Upper lobe of right lung (tissue), 1 donor: ENCODE measurements at places on chromosomes 4 and X. TPM values are rescaled to one million over a fixed set of nuclear protein-coding genes. Genes with fewer than 3 reads are reported as not detected.

GRCh38 chr4:86579941-86580340 lies 14.2 kb upstream of the PTPN13 start:
- DNase-seq = no peak
- no peaks in the 10 kb centered on the region for H3K36me3 ChIP-seq
- no peak overlapping the region for H3K27ac ChIP-seq
- H3K4me1 ChIP-seq = no peaks in the 10 kb centered on the region

DNA sequence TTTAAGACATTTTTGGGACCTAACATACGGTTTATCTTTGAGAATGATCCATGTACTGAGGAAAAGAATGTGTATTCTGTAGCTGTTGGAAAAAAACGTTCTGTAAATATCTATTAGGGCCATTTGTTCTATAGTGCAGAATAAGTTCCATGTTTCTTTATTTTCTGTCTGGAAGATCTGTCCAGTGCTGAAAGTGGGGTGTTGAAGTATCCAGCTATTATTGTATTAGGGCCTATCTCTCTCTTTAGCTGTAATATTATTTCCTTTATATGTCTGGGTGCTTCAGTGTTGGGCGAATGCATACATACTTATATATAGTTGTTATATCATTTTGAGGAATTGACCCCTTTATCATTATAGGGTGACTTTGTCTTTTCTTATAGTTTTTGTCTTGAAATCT lies 24.7 kb downstream of the MAGEC1 start:
- H3K27ac ChIP-seq = no peak overlapping the region
- no peaks in the 10 kb centered on the region for H3K27me3 ChIP-seq
- no peak overlapping the region for H3K4me3 ChIP-seq
- H3K36me3 ChIP-seq = no peaks in the 10 kb centered on the region
- no peaks in the 10 kb centered on the region for H3K4me1 ChIP-seq

GRCh38 chr4:649751-650310 lies 24.2 kb downstream of the ATP5ME start:
- H3K36me3 ChIP-seq = no peaks in the 10 kb centered on the region
- peaks cover 24% of the 10 kb centered on the region for H3K27me3 ChIP-seq
- DNase-seq = no peak

- H3K27ac ChIP-seq = no peak overlapping the region
- no peak overlapping the region for H3K4me3 ChIP-seq
- H3K36me3 ChIP-seq = no peaks in the 10 kb centered on the region
- no peak for DNase-seq
- no peaks in the 10 kb centered on the region for H3K4me1 ChIP-seq
These were observed 1263.6 kb upstream of the ADGRL3 start for GRCh38 chr4:59936566-59936965.

- no peak overlapping the region for H3K4me3 ChIP-seq
- no peaks in the 10 kb centered on the region for H3K4me1 ChIP-seq
- H3K27me3 ChIP-seq = no peaks in the 10 kb centered on the region
- H3K36me3 ChIP-seq = no peaks in the 10 kb centered on the region
- no peak for DNase-seq
These were observed 274.7 kb downstream of the CFAP299 start for GRCh38 chr4:80610199-80610598.

- H3K27ac ChIP-seq = no peak overlapping the region
- no peaks in the 10 kb centered on the region for H3K36me3 ChIP-seq
- H3K4me3 ChIP-seq = no peak overlapping the region
- DNase-seq = no peak
- H3K27me3 ChIP-seq = no peaks in the 10 kb centered on the region
These were observed 1639.2 kb upstream of the PABPC4L start for GRCh38 chr4:135840781-135841180.

GRCh38 chr4:41534404-41534803 lies 3.6 kb upstream of the LIMCH1 start:
- H3K4me1 ChIP-seq = peaks cover 39% of the 10 kb centered on the region
- H3K27me3 ChIP-seq = no peaks in the 10 kb centered on the region
- DNase-seq = no peak
- H3K36me3 ChIP-seq = no peaks in the 10 kb centered on the region
- H3K4me3 ChIP-seq = no peak overlapping the region

DNA sequence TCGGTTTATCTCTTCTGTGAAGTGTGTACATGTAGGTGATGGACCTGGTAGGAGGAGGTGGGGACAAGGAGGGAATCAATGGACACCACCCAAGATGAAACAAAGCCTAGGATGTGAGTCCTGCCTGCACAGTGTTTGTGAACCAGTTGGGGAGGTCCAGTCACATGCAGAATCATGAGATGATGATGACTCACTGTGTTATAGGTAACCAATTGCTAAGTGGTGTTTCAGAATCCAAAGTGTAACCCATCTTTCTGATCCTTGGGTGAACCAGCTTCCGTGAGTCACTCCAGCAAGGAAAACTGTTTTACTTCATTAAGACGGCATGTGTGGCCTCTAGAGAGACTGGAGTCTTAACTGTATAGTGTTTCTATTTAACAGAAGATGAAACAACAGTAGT lies 57.9 kb upstream of the HPF1 start:
- no peak overlapping the region for H3K27ac ChIP-seq
- no peaks in the 10 kb centered on the region for H3K4me1 ChIP-seq
- no peaks in the 10 kb centered on the region for H3K27me3 ChIP-seq

GRCh38 chrX:13780868-13781427 lies 35.9 kb downstream of the GPM6B start:
- DNase-seq = no peak
- H3K27me3 ChIP-seq = no peaks in the 10 kb centered on the region
- no peak overlapping the region for H3K4me3 ChIP-seq
- H3K36me3 ChIP-seq = peaks cover 5% of the 10 kb centered on the region

GRCh38 chr4:72886602-72887001 lies 182.9 kb downstream of the COX18 start:
- H3K36me3 ChIP-seq = no peaks in the 10 kb centered on the region
- no peaks in the 10 kb centered on the region for H3K4me1 ChIP-seq
- H3K27ac ChIP-seq = no peak overlapping the region

DNA sequence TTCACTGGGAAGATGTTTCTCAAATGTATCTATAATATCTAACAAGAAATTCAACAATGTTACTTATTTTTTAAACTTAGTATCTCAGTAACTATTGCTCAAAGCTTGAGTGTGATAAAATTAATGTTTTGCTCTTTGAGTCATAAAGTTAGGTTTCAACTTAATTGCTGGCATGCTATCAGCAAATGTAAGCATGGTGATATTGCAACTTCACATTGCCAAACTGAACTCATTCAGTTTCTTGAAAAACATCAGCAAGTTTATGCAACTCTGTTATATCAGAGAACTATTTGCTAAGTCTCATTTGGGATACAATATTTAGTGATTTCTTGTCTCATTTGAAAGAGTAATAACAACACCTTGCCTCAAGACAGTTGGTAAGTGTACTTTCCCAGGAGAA lies 91.2 kb upstream of the KLF3 start:
- no peak overlapping the region for H3K27ac ChIP-seq
- no peak for DNase-seq
- no peaks in the 10 kb centered on the region for H3K36me3 ChIP-seq
- no peaks in the 10 kb centered on the region for H3K27me3 ChIP-seq
- H3K4me1 ChIP-seq = no peaks in the 10 kb centered on the region
- H3K4me3 ChIP-seq = no peak overlapping the region

GRCh38 chr4:177323416-177323815 lies 13.7 kb downstream of the NEIL3 start:
- H3K36me3 ChIP-seq = no peaks in the 10 kb centered on the region
- no peak for DNase-seq
- no peaks in the 10 kb centered on the region for H3K4me1 ChIP-seq
- H3K27ac ChIP-seq = no peak overlapping the region

GRCh38 chrX:107493141-107493540 lies 43.7 kb downstream of the FRMPD3 start:
- DNase-seq = no peak
- no peaks in the 10 kb centered on the region for H3K4me1 ChIP-seq
- H3K4me3 ChIP-seq = no peak overlapping the region

DNA sequence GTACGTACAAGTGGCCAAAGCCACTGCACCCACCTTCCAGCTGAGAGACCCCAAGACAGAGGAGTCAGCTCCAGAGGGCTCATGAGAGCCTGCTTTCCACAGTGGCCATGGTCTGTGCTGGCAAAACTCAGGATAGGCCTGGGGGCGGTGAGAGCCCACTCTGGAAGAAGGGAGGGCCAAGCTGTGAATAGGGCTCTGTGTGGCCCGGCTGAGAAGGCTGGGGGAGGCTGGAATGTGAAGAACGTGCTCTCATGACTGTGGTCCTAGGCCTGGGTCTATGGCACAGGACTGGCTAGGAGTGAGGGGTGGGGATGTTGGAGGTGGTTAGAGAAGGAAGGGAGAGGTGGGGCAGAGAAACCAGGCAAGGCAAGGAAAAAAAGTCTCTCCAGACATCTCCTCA lies 13.3 kb downstream of the STARD8 start:
- no peaks in the 10 kb centered on the region for H3K4me1 ChIP-seq
- no peak for DNase-seq
- no peak overlapping the region for H3K27ac ChIP-seq

GRCh38 chrX:122945328-122945727 lies 238.8 kb upstream of the GRIA3 start:
- DNase-seq = no peak
- H3K27ac ChIP-seq = no peak overlapping the region
- H3K27me3 ChIP-seq = no peaks in the 10 kb centered on the region
- no peaks in the 10 kb centered on the region for H3K36me3 ChIP-seq
- H3K4me3 ChIP-seq = no peak overlapping the region

- no peak overlapping the region for H3K27ac ChIP-seq
- H3K4me3 ChIP-seq = no peak overlapping the region
- peaks cover 13% of the 10 kb centered on the region for H3K27me3 ChIP-seq
- DNase-seq = peak; percentile 52
- H3K36me3 ChIP-seq = no peaks in the 10 kb centered on the region
These were observed 110.7 kb upstream of the PPP2R3B start for GRCh38 chrX:497186-498014.

GRCh38 chr4:118175506-118175905 lies 141.2 kb downstream of the NDST3 start:
- no peak overlapping the region for H3K4me3 ChIP-seq
- H3K36me3 ChIP-seq = no peaks in the 10 kb centered on the region
- DNase-seq = no peak
- H3K4me1 ChIP-seq = no peaks in the 10 kb centered on the region
- H3K27me3 ChIP-seq = no peaks in the 10 kb centered on the region

DNA sequence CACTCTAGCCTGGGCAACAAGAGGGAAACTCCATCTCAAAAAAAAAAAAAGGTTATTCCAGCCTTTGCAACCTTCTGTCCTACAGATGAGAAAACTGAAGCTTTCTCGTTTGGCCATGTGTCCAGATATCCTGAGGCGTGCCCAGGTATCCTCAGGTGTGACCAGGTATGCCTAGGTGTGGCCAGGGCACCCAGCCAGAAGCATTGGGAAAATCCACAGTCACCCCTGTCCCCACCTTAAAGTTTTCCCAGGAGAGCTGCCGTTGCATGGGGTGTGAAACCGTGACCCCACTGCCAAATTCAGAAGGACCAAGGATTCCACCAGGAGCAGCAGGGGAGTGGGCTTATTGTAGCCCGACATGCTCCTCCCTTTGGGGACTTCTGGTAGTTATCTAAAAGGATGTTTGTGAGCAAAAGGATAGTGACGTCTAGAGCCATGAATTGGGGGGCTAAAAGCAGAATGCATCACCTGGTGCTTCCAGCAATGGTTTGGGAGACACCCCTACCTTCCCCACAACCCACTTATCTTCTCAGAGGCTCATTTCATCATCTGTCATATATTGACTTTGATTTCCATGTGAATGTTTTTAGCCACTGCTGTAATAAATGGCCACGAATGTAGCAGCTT lies 4.0 kb upstream of the DHRSX start:
- peaks cover 1% of the 10 kb centered on the region for H3K4me1 ChIP-seq
- no peak overlapping the region for H3K4me3 ChIP-seq
- no peaks in the 10 kb centered on the region for H3K27me3 ChIP-seq
- H3K27ac ChIP-seq = no peak overlapping the region

- H3K27ac ChIP-seq = no peak overlapping the region
- no peak overlapping the region for H3K4me3 ChIP-seq
- no peaks in the 10 kb centered on the region for H3K27me3 ChIP-seq
- no peak for DNase-seq
- peaks cover 1% of the 10 kb centered on the region for H3K4me1 ChIP-seq
- H3K36me3 ChIP-seq = peaks cover 10% of the 10 kb centered on the region
These were observed 71.1 kb downstream of the CRMP1 start for GRCh38 chr4:5821665-5822358.

- DNase-seq = no peak
- no peaks in the 10 kb centered on the region for H3K27me3 ChIP-seq
- no peak overlapping the region for H3K27ac ChIP-seq
- H3K36me3 ChIP-seq = no peaks in the 10 kb centered on the region
These were observed 133.8 kb downstream of the ZC4H2 start for GRCh38 chrX:64842492-64842891.

GRCh38 chrX:725971-726370 lies 95.4 kb downstream of the SHOX start:
- H3K36me3 ChIP-seq = no peaks in the 10 kb centered on the region
- no peaks in the 10 kb centered on the region for H3K4me1 ChIP-seq
- no peak overlapping the region for H3K4me3 ChIP-seq
- H3K27me3 ChIP-seq = no peaks in the 10 kb centered on the region
- no peak for DNase-seq
- H3K27ac ChIP-seq = no peak overlapping the region

GRCh38 chr4:13543032-13543838 lies 1.1 kb downstream of the NKX3-2 start:
- no peak overlapping the region for H3K27ac ChIP-seq
- DNase-seq = no peak

Gene PABPC1L2B
- total RNA-seq = not detected

Gene MMRN1
- 67.4 TPM for total RNA-seq

Gene TMEM271
- total RNA-seq = not detected

Gene KLKB1
- 1.5 TPM for total RNA-seq

Gene FAM241A
- 6.3 TPM for total RNA-seq

Gene TREX2
- 1.2 TPM for total RNA-seq
